Colonic mucosa (tissue), 4 donors: ENCODE measurements at places on chromosomes 6 and 20. TPM values are rescaled to one million over a fixed set of nuclear protein-coding genes. Genes with fewer than 3 reads are reported as not detected.

DNA sequence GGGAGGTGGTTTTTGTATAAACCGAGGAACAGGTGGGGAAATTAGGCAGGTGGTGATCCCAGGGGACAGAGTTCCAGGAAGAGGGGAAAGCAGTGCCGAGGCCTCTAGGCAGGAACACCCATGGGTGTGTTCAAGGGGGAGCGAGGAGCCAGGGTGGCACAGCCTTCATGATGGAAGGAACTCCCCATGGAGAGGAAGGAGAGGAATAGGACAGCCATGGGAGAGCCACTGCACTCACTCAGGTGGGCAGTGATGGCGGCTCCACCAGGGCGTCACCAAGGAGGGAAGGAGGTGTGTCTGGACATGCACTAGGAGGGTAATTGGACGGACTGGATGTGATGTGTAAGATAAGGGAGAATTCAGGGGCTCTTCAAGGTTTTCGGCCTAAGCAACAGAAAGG is 98.2 kb downstream of the THBS2 start:
- H3K4me1 ChIP-seq, result no peaks in the 10 kb centered on the region
- H3K4me3 ChIP-seq, result no peak overlapping the region
- H3K27ac ChIP-seq, result no peak overlapping the region
- H3K36me3 ChIP-seq, result no peaks in the 10 kb centered on the region

SIRPB1 gene
- total RNA-seq, result 0.82 TPM

DNA sequence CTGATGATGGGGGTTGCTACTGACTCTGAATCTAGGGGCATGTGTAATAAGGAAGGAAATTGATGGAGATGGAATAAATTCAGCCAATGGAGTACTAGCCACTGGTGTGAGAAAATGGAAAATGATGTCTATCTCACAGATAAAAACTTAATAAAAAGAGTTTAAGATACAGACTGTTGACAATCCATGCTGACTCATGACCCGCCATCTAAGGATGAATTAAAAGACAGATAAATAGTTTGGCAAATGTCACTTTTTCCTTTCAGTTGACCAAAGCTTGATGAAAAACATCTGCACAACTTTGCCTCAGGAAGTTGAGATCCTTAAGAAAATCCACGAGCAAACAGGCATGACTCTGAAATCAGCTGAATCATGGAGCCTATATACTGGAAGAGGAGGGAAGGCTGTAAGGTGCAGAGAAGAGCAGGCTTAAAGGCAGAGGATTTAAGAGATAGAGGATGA is 82.6 kb upstream of the BMP5 start:
- H3K4me3 ChIP-seq, result no peak overlapping the region
- no peaks in the 10 kb centered on the region for H3K4me1 ChIP-seq
- no peaks in the 10 kb centered on the region for H3K36me3 ChIP-seq
- DNase-seq, result no peak

GRCh38 chr6:69988458-69989126 is 122.2 kb downstream of the COL19A1 start:
- DNase-seq, result no peak
- no peaks in the 10 kb centered on the region for H3K4me1 ChIP-seq
- H3K27me3 ChIP-seq, result no peaks in the 10 kb centered on the region
- no peak overlapping the region for H3K27ac ChIP-seq
- no peaks in the 10 kb centered on the region for H3K36me3 ChIP-seq

- H3K27ac ChIP-seq, result no peak overlapping the region
- H3K27me3 ChIP-seq, result no peaks in the 10 kb centered on the region
- no peak for DNase-seq
- no peaks in the 10 kb centered on the region for H3K4me1 ChIP-seq
Observed at GRCh38 chr6:23414051-23414445, 712.0 kb upstream of the NRSN1 start.

DNA sequence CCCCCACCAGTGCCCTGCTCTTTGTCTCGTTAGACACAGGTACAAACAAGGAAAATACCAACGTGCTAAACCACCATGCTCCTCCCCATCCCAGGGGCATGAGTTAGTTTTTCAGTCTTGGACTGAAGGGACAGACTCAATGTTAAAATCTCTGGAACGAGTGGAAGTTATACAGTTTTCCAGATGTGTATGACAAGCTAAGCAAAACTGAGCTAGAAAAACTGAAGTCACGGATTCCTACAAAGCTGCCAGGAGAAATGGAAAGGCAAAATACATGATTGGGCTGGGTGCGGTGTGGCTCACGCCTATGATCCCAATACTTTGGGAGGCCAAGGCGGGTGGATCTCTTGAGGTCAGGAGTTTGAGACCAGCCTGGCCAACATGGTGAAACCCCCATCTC is 34.3 kb upstream of the QKI start:
- H3K4me3 ChIP-seq, result no peak overlapping the region
- H3K4me1 ChIP-seq, result no peaks in the 10 kb centered on the region
- DNase-seq, result no peak

GRCh38 chr6:30926644-30927043 is 5.3 kb downstream of the SFTA2 start:
- H3K4me1 ChIP-seq, result no peaks in the 10 kb centered on the region
- no peak overlapping the region for H3K4me3 ChIP-seq
- H3K27me3 ChIP-seq, result no peaks in the 10 kb centered on the region
- no peak overlapping the region for H3K27ac ChIP-seq
- no peak for DNase-seq
